ENCODE measurements at places on chromosomes 6 and 20. TPM values are rescaled to one million over a fixed set of nuclear protein-coding genes. Genes with fewer than 3 reads are reported as not detected.

COX7A2 gene
- 190 TPM for total RNA-seq

MPIG6B gene
- total RNA-seq = not detected

XKR7 gene
- under 0.01 TPM for total RNA-seq

MAP1LC3A gene
- 52.8 TPM for total RNA-seq

PPP1R18 gene
- 75.9 TPM for total RNA-seq

OTOR gene
- total RNA-seq = not detected

FGD2 gene
- not detected for total RNA-seq

TRAPPC3L gene
- 0.15 TPM for total RNA-seq

Data from smooth muscle cell of trachea (primary cell).